WTC11 (cell line): ENCODE measurements at places on chromosomes 2 and 18. TPM values are rescaled to one million over a fixed set of nuclear protein-coding genes. Genes with fewer than 3 reads are reported as not detected.

- no peak for DNase-seq
Measured at GRCh38 chr2:72833084-72833714, 7.4 kb upstream of the EXOC6B start.

DNA sequence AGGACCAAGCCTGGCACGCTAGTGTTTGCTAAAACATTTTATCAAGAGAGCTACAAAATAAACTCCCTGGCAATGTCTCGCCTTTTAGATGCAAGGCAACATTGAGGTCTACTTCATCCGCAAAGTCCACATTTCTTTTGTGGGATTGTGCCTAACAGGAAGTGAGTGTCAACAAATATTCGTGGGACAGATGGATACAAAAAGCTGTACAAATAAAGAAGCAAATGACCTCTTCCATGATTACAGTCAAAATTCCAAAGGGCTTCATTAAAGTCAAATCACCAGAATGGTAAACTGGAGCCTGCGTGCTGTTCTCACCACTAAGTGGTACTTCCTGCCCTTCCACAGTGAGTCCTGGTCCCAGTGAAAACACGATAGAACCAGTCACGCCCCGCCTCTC, 40.4 kb downstream of the L3MBTL4 start:
- DNase-seq = no peak

- DNase-seq = no peak
Measured at GRCh38 chr2:102788885-102789260, 27.0 kb downstream of the TMEM182 start.

GRCh38 chr2:211867845-211868451, 670.7 kb downstream of the ERBB4 start:
- no peak for DNase-seq

LONRF2 gene
- 0.33 to 0.57 TPM (median 0.55 TPM) in 3 replicates for total RNA-seq

ANKRD62 gene
- total RNA-seq = not detected in 3 replicates

FHL2 gene
- 21.1 to 22.2 TPM (median 22.1 TPM) in 3 replicates for total RNA-seq

TSPYL6 gene
- total RNA-seq = not detected in 3 replicates
